ENCODE measurements at places on chromosomes 7 and 10. TPM values are rescaled to one million over a fixed set of nuclear protein-coding genes. Genes with fewer than 3 reads are reported as not detected.

OPALIN gene
- total RNA-seq, result 0.05 TPM

PIK3CG gene
- total RNA-seq, result not detected

LLCFC1 gene
- not detected for total RNA-seq

GRCh38 chr7:117066668-117067067, 113.4 kb downstream of the ST7 start:
- no peak for DNase-seq

- DNase-seq, result no peak
Observed at GRCh38 chr7:106063024-106063423, 49.1 kb downstream of the SYPL1 start.

DNA sequence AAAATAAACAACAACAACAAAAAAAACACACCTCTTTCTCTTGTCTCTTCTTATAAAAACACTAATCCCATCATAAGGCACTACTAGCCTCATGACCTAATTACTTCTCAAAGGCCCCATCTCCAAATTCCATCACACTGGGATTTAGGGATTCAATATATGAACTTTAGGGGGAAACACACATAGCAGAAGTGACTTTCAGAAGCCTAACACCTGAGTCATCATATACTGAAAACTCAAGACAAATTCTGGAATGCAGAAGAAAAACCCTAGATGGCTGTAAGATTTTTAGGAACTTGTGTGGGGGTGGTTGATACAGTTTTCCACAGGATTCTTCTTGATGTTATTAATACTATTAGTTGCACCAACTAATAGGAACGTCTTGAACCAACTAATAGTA, 33.7 kb upstream of the CSTF2T start:
- DNase-seq, result peak; percentile 25

DNA sequence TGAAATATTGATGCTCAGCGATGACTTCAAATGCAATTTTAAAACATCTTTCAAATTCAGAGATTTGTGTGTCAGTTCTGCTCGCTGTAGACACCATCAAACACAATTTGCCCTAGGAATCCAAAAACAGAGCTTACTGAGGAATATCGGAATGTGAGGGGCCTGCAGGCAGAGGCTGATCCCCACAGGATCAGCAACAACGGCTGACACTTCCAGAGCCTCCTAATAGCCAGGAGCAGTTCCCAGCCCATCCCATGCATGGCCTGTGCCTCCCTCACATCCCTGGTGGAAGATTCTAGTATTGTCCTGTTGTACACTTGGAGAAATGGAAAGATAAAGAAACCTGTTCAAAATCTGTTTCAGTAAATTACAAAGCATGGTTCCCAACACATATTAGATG, 129.7 kb upstream of the VWC2 start:
- no peak for DNase-seq

DNA sequence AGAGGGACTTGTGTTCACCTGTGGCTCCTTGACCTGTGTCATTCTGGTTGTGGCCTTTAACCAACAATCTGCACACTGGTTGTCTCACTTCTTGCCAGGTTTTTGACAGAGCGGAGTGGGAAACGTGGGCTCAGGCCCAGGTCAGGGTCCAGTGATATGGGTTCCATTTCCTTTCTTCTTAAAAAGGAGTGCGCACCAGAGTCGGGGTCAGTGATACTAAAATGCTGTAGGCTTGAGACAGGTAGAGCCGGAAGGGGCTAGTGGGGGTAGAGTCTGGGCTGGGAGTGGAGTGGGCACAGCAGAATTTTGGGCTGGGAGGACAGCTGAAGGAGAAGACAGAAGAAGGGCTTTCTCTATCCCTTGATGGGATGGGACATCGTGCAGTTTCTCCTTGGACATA, 61.2 kb downstream of the SH2D4B start:
- DNase-seq, result no peak

GRCh38 chr7:100372256-100372655, 1.0 kb upstream of the PILRA start:
- DNase-seq, result no peak

Data from renal cortical epithelial cell (primary cell).